Left ventricle myocardium inferior (tissue), 1 donor: ENCODE measurements at places on chromosomes 16 and 17.

DNA sequence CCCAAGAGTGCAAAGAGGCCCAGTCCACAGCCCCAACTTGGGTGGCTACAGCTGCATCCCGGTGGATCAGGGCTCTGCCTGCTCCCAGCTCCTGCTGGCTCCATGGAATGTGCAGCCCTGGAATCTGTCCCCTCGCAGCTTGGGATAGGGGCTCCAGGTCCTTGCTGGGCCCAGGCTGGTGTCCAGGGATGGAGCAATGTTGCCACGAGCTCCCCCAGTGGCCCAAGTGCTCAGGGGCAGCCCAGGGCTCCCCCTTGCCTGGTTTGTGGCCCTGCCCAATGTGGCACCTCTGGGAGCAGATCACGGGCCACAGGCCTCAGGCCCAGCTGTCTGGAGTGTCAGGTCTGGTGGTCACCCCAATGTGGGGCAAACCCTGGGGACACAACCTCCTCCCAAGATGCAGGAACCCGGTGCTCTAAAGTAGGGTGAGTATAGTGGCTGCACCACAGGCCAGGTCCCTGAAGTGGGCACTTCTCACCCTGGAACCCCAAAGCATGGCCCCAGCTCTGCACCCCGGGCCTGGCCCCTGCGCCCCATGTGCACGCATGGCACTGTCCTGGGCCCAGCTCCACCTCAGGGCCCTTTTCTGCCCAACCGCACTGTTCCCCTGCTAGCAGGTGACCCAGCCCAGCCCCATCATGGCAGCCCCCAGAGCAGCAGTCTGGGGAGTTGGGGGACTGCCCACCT is 14.8 kb upstream of the DNAH9 start:
- H3K27me3 ChIP-seq = no peaks in the 10 kb centered on the region
- no peak overlapping the region for H3K27ac ChIP-seq
- H3K4me1 ChIP-seq = no peaks in the 10 kb centered on the region
- H3K4me3 ChIP-seq = no peak overlapping the region
- DNase-seq = no peak

- H3K36me3 ChIP-seq = no peaks in the 10 kb centered on the region
- H3K4me3 ChIP-seq = no peak overlapping the region
- peak overlapping the region; percentile 47 for H3K27ac ChIP-seq
- DNase-seq = peak; percentile 23
- H3K4me1 ChIP-seq = peaks cover 20% of the 10 kb centered on the region
- no peaks in the 10 kb centered on the region for H3K27me3 ChIP-seq
These were observed 19.7 kb downstream of the MAP2K6 start for GRCh38 chr17:69434164-69434579.

- peak overlapping the region; percentile 94 for H3K27ac ChIP-seq
- DNase-seq = peak; percentile 94
- H3K36me3 ChIP-seq = no peaks in the 10 kb centered on the region
These were observed 83.4 kb downstream of the GAS7 start for GRCh38 chr17:10114931-10115535.

DNA sequence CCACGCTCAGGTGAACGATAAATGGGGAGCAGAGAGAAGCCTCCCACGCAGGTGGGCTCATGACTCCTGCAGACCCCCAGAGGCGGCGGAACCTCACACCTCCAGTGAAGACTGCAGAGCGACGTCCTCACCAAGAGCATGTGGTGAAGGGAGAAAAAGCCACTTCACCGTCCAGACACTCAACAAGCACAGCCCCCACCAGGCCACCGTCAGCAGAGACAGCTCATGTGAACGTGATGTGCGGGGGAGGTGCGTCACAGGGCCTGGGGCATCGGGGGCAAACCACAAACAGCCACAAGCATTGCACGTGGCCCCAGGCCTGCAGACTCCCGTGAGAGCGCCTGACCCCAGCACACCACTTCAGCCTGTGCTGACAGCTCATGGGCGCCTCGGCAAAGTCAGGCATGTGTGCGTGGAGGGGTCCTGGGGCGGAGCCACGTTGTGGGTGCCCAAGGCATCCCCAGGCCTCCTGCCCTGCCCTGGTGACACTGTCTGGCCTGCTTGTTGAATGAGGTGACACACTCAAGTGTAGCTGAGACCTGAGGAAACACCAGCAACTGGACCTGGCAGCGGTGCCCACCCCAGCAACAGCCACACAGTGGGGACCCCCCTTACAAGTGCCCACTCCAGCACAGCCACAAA is 19.0 kb downstream of the LMF1 start:
- no peak overlapping the region for H3K4me3 ChIP-seq
- H3K4me1 ChIP-seq = no peaks in the 10 kb centered on the region
- H3K27me3 ChIP-seq = no peaks in the 10 kb centered on the region
- H3K36me3 ChIP-seq = peaks cover 27% of the 10 kb centered on the region
- no peak overlapping the region for H3K27ac ChIP-seq
- no peak for DNase-seq

- peak overlapping the region; percentile 57 for H3K4me3 ChIP-seq
- peaks cover 98% of the 10 kb centered on the region for H3K4me1 ChIP-seq
- H3K27me3 ChIP-seq = no peaks in the 10 kb centered on the region
- no peak for DNase-seq
- no peaks in the 10 kb centered on the region for H3K36me3 ChIP-seq
These were observed 34.1 kb downstream of the HIC1 start for GRCh38 chr17:2089021-2089422.

GRCh38 chr16:85398688-85399582 is 214.2 kb upstream of the GSE1 start:
- peak; percentile 2 for DNase-seq
- peaks cover 45% of the 10 kb centered on the region for H3K4me1 ChIP-seq
- H3K27me3 ChIP-seq = no peaks in the 10 kb centered on the region
- H3K4me3 ChIP-seq = no peak overlapping the region
- H3K36me3 ChIP-seq = no peaks in the 10 kb centered on the region
- H3K27ac ChIP-seq = no peak overlapping the region

DNA sequence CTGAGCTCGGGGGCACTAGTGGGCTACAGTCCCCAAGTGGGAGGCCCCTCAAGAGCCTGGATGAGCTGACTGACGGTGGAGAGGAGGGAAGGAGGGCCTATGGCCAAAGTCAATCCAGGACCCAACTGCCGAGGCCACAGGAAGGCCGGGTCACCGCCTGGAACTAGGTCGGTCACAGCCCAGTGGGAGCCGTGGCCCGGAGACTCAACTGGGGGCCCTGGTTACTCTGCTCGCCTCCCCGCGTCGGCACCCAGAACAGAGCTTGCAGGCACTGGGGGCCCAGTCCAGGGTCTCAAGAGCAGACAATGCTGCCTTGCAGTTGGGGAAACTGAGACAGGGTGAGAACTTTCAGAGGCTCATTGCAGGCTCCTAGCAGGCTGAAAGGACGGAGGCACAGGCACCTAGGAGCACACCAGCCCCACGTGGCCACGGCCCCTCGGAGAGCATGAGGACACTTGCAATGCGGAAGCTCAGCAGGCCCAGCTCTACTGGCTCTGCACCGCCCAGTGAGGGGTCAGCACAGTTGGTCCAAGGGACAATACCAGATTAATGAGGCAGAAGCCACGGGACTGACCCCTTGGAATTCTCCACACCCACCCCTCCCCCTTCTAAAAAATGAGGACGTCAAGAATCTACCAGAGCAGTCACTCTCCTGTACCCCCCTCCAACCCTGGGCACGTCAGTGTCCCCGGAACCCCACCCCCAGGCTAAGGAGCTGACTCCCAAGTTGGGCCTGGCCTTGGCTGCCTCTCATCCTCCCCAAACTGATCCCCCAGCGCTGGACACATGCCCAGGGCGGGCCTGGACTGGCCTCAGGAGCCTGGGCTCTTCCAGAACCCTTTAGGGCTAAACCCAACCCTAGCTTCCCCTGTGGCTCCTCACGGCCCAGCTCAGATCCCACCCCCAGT is 2.2 kb downstream of the HS3ST6 start:
- peaks cover 8% of the 10 kb centered on the region for H3K4me1 ChIP-seq
- DNase-seq = no peak
- peaks cover 92% of the 10 kb centered on the region for H3K27me3 ChIP-seq
- no peak overlapping the region for H3K4me3 ChIP-seq

DNA sequence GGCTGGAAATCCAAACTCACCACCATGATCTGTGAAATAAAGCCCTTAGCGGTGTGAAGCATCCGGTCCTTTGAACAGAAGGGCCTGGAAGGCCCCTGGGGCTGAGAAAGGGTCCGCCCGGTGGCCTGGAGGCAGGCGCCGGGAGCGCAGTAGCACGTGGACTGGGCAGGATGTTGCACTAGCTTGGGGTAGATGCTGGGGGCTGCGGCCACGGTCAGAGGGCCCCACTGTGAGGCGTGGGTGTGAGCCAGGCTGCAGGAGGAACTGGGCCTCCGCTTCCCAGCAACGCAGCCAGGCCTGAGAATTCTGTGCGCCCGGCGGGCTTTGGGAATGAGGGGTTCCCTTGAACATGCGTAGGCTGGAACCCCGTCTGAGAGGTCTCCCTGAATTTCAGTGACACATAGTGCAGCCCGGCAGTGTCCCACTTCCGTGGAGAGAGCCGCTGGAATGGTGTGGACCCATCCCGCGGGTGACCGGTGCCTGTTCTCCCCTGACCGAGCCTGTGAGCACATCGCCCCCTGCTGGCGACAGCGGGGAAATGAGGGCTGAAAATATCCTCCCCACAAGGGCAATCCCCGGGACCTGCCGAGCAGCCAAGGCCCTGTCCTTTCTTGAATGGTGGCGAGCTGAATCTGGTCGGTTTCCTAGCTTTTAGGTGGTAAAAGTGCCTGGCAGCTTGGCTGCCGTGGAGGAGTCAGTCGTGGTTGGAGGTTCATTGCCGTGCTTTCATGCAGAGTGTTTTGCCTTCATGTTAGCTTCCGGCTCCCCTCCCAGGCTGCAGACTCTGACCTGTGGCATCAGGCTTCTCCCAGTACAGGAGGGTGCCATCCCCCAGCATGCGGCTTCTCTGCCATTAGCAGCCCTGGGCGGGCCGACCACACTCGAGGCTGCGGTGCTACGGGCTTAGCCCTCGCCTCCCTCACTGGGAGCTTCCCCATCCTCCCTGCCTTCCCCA is 43.8 kb downstream of the DNAJA2 start:
- H3K36me3 ChIP-seq = peaks cover 8% of the 10 kb centered on the region
- H3K4me1 ChIP-seq = peaks cover 21% of the 10 kb centered on the region
- no peak overlapping the region for H3K27ac ChIP-seq
- peak; percentile 56 for DNase-seq
- H3K27me3 ChIP-seq = no peaks in the 10 kb centered on the region
- no peak overlapping the region for H3K4me3 ChIP-seq

- no peak for DNase-seq
- H3K36me3 ChIP-seq = peaks cover 27% of the 10 kb centered on the region
- H3K4me1 ChIP-seq = peaks cover 24% of the 10 kb centered on the region
These were observed 734 bp downstream of the PGAP3 start for GRCh38 chr17:39687101-39687545.

GRCh38 chr17:29243792-29244191 is 2.9 kb upstream of the CRYBA1 start:
- H3K4me1 ChIP-seq = no peaks in the 10 kb centered on the region
- no peak for DNase-seq
- H3K27me3 ChIP-seq = no peaks in the 10 kb centered on the region
- H3K4me3 ChIP-seq = no peak overlapping the region

- H3K36me3 ChIP-seq = peaks cover 16% of the 10 kb centered on the region
- peaks cover 61% of the 10 kb centered on the region for H3K4me1 ChIP-seq
- H3K27ac ChIP-seq = peak within 1 kb of the TSS; percentile 97
- H3K4me3 ChIP-seq = peak within 1 kb of the TSS; percentile 93
- H3K27me3 ChIP-seq = no peaks in the 10 kb centered on the region
- DNase-seq = peak; percentile 63
These were observed at the start of gene GPRC5B for GRCh38 chr16:19884611-19885450. Gene GPRC5B (minus strand): TSS chr16:19884848. CDS start chr16:19872845, 12,003 bp downstream.

DNA sequence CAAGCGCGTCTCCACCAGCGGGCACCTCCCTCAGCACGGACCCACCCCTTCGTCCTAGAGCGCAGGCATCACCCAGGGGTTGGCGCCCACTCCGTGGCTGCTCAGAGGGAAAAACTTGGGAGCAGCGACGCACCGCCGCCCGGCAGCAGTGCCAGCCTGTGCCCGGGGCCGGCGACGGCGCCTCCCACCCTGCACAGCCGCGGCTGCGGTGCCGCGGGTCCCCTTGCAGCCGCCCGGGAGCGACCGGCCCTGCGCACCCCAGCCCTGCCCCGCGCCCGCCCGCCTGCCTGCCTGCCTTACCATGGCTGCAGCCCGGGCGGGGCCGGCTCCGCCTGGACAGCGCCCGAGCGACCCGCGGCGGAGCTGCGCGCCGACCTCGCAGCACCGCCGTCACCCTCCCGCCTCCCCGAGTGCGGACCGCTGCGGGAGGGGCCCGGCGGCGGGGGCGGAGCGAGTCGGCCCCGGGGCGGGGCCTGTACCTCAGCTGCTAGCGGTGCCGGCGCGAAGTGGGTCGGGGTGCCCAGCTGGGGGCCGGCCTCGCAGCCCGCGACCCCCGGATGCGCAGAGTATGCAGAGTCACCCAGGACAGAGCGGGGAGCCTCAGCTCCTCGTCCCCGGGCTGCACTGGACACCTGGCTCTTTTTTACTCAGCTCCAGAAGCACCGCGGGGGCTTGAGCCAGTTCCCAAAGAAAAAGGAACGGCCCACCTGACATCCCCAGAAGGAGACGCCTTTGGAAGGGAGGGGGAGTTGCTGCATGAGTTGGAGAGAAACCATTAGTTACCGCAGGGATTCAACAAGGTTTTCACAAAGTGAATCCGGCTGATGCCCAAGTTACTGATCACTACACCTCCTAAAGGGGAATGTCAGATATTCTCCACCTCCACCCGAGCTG is 17.5 kb upstream of the MTMR4 start:
- peak overlapping the region; percentile 82 for H3K27ac ChIP-seq
- H3K4me3 ChIP-seq = peak overlapping the region; percentile 75
- H3K36me3 ChIP-seq = no peaks in the 10 kb centered on the region
- H3K4me1 ChIP-seq = peaks cover 92% of the 10 kb centered on the region
- no peaks in the 10 kb centered on the region for H3K27me3 ChIP-seq

- H3K4me1 ChIP-seq = peaks cover 45% of the 10 kb centered on the region
- DNase-seq = no peak
- H3K27ac ChIP-seq = peak overlapping the region; percentile 95
These were observed 159.4 kb upstream of the ZNF267 start for GRCh38 chr16:31713945-31714902.

DNA sequence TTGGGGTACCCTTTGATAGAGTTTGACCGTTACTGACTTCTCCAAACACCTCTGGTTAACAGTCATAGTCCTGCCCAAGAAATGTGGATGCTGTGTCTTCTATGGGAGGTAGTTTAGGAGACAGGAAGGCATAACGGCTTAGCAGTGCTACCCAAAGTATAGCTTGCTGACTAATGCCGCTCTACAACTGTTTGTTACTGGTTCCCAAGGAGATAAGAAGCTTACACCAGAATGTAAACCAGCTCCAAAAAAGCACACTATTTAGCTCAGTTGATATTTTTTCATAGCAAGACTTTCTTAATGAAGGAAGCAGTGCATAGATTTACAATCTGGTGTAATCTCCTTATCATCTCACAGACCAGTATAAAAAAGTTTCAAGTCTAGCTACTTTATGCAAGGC is 95.7 kb downstream of the HS3ST3B1 start:
- peaks cover 3% of the 10 kb centered on the region for H3K27me3 ChIP-seq
- H3K4me3 ChIP-seq = no peak overlapping the region
- H3K27ac ChIP-seq = no peak overlapping the region
- no peaks in the 10 kb centered on the region for H3K36me3 ChIP-seq

GRCh38 chr17:82615084-82616020 is 32.9 kb downstream of the WDR45B start:
- H3K27ac ChIP-seq = no peak overlapping the region
- no peak overlapping the region for H3K4me3 ChIP-seq
- peaks cover 26% of the 10 kb centered on the region for H3K4me1 ChIP-seq
